ENCODE measurements at places on chromosomes 5 and 9.
A peak's percentile ranks its signal among the peaks of the same experiment; 100 is the strongest.

DNA sequence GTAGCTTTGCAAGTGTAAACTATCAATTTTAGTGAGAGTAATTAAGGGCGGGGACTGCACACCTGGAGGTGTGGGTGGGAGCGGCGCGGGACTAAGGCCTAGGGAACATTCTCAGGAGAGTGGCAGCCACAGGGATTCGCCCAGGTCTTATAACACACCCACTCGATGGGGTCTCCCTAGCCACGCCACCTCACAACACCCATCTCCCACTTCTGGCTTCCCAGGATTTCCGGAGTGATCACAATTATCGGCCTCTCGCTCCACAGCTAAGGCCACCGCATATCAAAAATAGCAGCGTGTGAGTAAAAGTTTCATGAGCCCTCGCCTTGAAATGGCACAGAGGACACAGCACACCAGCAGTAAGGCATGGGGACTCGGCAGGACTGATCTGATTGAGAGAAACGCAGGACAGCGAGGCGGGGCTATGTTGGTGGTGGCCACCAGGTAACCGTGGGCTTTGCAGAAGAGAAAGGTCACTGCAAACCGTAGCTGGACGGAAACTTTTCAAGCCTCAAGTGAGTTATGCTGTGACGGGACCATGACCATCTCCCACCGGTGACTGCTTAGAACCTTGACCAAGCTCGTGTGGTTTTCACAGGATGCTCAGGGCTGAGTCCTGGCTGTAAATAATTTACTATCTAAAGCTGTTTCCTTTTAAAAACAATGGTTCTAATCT, 1.1 kb upstream of the LPAR1 start:
- peak; percentile 69 for DNase-seq

DNA sequence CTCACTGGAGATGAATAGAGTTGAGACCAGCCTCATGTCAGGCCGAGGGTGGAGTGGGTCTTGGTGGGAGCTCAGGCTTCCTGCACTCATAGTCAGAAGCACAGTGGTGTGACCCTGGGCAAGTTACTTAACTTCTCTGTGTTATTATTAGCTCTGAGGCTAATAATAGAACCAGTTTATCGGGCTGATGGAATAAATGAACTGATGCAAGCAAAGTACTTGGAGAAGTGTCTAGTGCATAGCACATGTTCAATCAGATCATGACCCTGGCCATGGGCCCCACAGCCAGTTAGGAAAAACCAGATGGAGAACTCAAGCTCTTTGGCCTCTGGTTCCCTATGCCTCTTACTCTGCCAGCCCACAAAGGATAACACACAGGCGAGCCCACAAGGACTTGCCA, 45.3 kb upstream of the OSMR start:
- DNase-seq, result no peak

- peak; percentile 64 for DNase-seq
Observed at GRCh38 chr5:134140530-134141201, 26.2 kb downstream of the TCF7 start.

- peak; percentile 10 for DNase-seq
Observed at GRCh38 chr5:8391911-8392310, 523.0 kb downstream of the MTRR start.
